ENCODE measurements at places on chromosomes 6 and 20. TPM values are rescaled to one million over a fixed set of nuclear protein-coding genes. Genes with fewer than 3 reads are reported as not detected.

- no peak for DNase-seq
- H3K4me1 ChIP-seq: peaks cover 10% of the 10 kb centered on the region
- no peak overlapping the region for H3K4me3 ChIP-seq
Observed at GRCh38 chr20:59177266-59178250, 13.9 kb downstream of the ZNF831 start.

- H3K27me3 ChIP-seq: peaks cover 4% of the 10 kb centered on the region
- DNase-seq: no peak
- H3K27ac ChIP-seq: peak overlapping the region; percentile 39
- H3K4me3 ChIP-seq: peak overlapping the region; percentile 74
- peaks cover 32% of the 10 kb centered on the region for H3K4me1 ChIP-seq
- peaks cover 9% of the 10 kb centered on the region for H3K36me3 ChIP-seq
Observed at GRCh38 chr6:35451354-35452182, 570 bp upstream of the FANCE start.

DNA sequence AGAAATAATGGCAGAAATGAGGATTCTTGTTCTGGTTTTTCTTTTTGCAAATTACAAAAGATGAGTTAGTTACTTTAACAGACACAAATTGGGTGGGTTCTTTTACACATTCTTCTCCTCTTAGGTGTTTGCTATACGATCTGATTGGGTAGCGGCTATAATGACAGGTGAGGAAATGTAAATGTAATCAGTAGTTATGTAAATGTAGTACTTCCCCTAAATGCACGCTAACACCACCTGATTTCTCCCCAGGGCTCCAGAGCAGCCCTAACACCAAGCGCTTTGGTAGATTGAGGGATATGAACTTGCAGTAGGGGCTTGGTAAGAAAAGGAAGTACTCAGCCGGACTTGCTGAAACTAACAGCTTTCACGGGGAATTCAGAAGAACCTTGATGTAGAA lies 499.4 kb upstream of the NOX3 start:
- no peak overlapping the region for H3K4me3 ChIP-seq
- no peak for DNase-seq
- H3K27me3 ChIP-seq: peaks cover 11% of the 10 kb centered on the region
- no peaks in the 10 kb centered on the region for H3K36me3 ChIP-seq
- no peaks in the 10 kb centered on the region for H3K4me1 ChIP-seq

Gene APOM
- total RNA-seq: 3.4 TPM

DNA sequence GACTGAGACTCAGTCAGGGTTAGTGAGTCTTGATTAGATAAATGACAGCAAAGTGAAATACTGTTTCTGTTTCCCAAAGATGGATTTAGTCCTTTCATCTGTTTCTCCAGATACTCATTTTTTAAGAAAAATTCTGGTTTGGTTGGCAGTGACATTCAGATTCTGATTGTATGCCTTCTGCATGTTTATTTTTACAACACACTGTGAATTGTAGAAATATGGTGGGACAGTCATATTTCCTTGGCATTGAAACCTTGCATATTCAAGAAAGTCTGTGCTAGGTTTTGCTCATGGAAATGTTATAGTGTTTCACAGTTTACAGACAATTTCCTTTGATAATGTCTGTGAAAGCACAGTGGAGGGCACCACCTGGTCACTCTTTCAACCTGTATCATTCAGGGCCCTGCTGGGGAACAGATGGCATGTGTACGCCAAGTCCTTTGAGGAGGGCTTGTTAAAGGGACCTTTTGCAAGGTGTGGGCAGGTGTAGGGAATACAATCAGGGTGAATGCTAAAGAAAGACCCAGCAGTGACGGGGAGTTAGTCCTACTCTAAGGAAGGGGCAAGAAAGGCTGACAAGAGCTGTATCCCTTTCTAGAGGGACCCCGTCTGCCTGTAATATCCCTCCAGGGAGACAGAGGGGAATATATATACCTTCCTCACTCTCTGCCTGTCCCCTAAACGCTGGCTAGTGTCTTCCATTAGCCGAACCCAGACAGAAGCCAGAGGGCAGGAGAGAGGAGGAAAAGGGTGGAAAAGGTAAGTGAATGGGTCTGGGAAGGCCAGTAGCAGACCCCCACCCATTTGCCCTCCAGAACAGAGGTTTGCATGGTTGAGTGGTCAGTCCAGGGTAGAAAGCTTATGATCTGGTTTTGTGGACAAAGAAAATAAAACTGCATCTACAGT lies 10.2 kb downstream of the PLCB4 start:
- H3K4me3 ChIP-seq: no peak overlapping the region
- H3K4me1 ChIP-seq: peaks cover 13% of the 10 kb centered on the region
- no peaks in the 10 kb centered on the region for H3K27me3 ChIP-seq
- H3K27ac ChIP-seq: no peak overlapping the region

DNA sequence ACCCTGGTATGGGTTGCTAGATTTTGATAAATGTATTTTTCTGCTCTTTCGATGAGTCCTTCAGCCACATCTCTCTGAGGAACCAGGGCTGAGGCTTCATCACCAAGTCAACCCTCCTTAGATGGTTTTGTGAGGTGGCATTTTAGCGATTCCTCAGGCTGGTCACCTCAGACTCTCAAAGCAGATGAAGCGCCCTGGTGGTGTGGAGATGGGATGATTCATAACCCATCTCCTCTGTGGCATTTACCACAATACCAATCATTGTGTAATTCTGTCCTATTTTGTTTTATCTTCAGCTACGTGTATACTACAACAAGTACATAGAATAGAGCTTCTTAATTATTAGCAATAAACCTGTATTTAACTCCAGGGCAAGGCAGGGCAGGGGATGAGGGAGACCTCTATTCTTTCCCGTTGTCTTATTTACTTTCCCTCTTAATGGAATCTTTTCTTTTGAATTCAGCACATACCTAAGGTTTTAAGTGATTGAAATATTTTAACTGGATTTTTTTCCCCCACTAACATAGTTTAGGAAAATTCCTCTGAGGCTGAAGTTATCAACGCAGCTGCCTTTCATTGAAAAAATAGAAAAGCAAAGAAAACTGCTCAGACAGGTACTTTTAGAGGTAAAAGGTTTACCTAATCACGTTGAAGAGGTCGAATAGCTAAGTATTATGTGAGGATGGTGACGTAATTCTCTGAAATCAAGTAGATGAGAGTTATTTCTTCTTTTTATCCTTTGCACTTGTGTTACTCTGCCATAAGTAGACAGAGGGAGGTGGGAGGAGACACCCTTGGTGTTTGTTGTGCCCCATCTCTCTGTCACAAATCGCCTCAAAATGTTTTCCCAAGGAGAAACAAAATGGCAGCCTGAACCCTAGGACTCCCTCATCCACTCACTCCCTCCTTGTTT lies 57.4 kb upstream of the EDN3 start:
- H3K4me1 ChIP-seq: peaks cover 42% of the 10 kb centered on the region
- H3K27me3 ChIP-seq: peaks cover 17% of the 10 kb centered on the region
- peak overlapping the region; percentile 81 for H3K27ac ChIP-seq

Gene E2F1
- total RNA-seq: 18.1 TPM

GRCh38 chr6:87628424-87628823 lies 38.5 kb downstream of the ORC3 start:
- no peaks in the 10 kb centered on the region for H3K4me1 ChIP-seq
- H3K27ac ChIP-seq: no peak overlapping the region
- H3K27me3 ChIP-seq: no peaks in the 10 kb centered on the region
- no peak for DNase-seq
- no peak overlapping the region for H3K4me3 ChIP-seq
- H3K36me3 ChIP-seq: peaks cover 22% of the 10 kb centered on the region

DNA sequence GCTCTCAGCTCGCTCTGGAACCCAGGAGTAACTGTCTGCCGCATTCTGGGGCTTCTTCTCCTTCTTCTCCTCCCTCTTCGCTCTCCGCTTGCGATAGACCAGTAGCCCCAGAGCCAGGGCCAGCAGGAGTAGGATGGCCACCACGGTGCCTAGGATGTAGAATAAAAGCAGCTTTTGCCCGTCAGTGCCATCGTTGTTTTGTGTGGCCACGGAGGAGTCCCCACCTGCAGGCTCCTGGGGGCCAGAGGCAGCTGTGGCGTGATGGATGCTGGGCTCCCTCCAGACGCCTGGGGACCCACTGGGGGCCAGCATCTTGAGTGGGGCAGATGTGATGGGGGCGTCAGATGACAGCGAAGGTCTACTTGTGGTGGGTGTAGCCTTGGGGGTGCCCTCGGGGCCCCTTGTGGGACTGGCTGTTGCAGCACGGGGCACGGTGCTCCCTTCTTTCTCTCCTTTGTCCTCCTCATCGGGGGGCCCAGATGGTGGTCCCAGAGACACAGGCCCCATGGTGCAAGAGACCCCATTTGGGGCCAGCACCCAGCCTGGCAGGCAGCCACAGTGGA lies 1.8 kb downstream of the CD93 start:
- peaks cover 11% of the 10 kb centered on the region for H3K4me1 ChIP-seq
- no peak overlapping the region for H3K4me3 ChIP-seq
- no peak overlapping the region for H3K27ac ChIP-seq
- no peaks in the 10 kb centered on the region for H3K36me3 ChIP-seq
- peaks cover 13% of the 10 kb centered on the region for H3K27me3 ChIP-seq
- no peak for DNase-seq

Gene GJA10
- total RNA-seq: not detected

GRCh38 chr6:20402342-20403069 lies 827 bp downstream of the E2F3 start:
- DNase-seq: peak; percentile 41
- H3K4me3 ChIP-seq: peak overlapping the region; percentile 98
- H3K36me3 ChIP-seq: peaks cover 4% of the 10 kb centered on the region
- H3K4me1 ChIP-seq: peaks cover 17% of the 10 kb centered on the region

DNA sequence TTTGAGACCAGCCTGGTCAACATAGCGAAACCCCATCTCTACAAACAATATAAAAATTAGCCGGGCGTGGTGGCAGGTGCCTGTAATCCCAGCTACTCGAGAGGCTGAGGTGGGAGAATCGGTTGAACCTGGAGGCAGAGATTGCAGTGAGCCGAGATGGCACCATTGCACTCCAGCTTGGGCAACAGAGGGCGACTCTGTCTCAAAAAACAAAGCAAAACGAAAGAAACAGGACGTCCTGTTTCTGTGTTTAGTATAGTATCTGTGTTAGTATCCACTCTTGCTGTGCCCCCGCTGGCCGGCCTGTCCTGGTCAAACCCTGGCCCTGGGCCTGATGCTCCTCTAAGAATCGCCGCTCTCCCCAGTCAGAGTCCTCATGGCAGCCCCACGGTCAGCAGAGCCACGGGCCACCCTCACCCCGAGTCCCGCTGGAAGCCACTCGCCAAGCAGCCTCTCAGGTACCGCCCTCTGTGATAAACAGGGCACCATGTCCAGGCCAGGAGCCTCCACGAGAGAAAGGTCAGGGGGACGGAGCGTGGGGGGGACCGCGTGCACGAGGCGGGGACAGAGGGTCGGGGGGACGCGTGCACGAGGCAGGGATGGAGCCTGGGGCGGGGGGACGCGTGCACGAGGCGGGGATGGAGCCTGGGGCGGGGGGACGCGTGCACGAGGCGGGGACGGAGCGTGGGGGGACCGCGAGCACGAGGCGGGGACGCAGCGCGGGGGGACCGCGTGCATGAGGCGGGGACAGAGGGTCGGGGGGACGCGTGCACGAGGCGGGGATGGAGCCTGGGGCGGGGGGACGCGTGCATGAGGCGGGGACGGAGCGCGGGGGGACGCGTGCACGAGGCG lies 384.5 kb downstream of the SMOC2 start:
- peaks cover 29% of the 10 kb centered on the region for H3K4me1 ChIP-seq
- no peak for DNase-seq
- H3K27me3 ChIP-seq: no peaks in the 10 kb centered on the region
- no peak overlapping the region for H3K27ac ChIP-seq

Gene INSM1
- not detected for total RNA-seq

Gene TRDN
- 0.20 TPM for total RNA-seq

Gene IRF4
- 0.11 TPM for total RNA-seq

Gene ZC2HC1B
- 0.29 TPM for total RNA-seq

GRCh38 chr6:11766043-11766442 lies 12.6 kb downstream of the ADTRP start:
- no peaks in the 10 kb centered on the region for H3K27me3 ChIP-seq
- DNase-seq: no peak
- no peak overlapping the region for H3K4me3 ChIP-seq
- peaks cover 56% of the 10 kb centered on the region for H3K4me1 ChIP-seq

Gene LGSN
- total RNA-seq: not detected

DNA sequence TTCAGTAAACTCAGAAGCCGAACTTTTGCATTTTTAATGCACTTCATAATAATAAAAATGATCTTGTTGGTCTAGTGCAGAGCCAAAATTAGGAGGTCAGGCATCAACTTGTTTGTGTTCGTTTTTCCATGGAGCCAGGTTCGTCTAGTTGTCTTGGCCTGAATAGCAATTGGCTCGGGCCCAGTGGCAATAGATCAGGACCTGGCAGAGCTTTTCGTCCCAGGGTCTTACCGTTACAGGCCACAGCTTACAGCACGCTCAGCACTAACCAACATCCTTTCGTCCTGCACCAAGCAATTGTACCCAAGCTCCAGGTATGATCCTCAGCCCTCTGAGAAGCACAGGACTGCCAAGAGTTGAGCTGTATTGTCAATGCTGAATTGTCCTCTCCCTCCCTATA lies 240.5 kb upstream of the PLN start:
- peaks cover 17% of the 10 kb centered on the region for H3K4me1 ChIP-seq
- H3K4me3 ChIP-seq: no peak overlapping the region
- no peak for DNase-seq
- no peak overlapping the region for H3K27ac ChIP-seq
- H3K36me3 ChIP-seq: no peaks in the 10 kb centered on the region

DNA sequence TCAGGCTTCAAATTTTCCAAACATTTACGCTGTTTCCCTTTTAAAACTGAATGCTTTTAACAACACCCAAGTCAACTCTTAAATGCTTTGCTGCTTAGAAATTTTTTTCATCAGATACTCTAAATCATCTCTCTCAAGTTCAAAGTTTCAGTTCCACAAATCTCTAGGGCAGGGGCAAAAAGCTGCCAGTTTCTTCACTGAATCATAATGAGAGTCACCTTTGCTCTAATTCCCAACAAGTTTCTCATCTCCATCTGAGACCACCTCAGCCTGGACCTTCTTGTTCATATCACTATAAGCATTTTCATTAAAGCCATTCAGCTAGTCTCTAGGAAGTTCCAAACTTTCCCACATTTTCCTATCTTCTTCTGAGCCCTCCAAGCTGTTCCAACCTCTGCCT lies 69.1 kb downstream of the RNF217 start:
- H3K4me1 ChIP-seq: no peaks in the 10 kb centered on the region
- DNase-seq: no peak
- no peak overlapping the region for H3K27ac ChIP-seq
- H3K4me3 ChIP-seq: no peak overlapping the region
- peaks cover 36% of the 10 kb centered on the region for H3K36me3 ChIP-seq

Gene BCL2L1
- 66.6 TPM for total RNA-seq

All from mesothelial cell of epicardium (in vitro differentiated cells).